ENCODE measurements at places on chromosomes 4 and X.

DNA sequence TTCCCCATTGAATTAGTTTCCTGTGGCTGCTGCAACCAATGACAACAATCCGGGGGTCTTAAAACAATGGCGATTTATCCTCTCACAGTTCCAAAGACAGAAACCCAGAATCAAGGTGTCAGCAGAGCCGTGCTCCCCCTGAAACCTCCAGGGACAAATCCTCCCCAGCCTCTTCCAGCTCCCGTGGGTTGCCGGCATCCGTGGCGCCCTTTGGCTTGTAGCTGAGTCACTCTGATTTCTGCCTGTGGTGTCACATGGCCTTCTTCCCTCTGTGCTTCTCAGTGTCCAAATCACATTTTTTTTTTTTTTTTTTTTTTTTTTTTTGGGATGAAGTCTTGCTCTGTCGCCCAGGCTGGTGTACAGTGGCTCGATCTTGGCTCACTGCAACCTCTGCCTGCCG lies 64.5 kb upstream of the STX18 start:
- no peak for DNase-seq

- no peak for DNase-seq
Measured at GRCh38 chr4:139973616-139974015, 180.4 kb downstream of the MAML3 start.

- DNase-seq = peak; percentile 65
Measured at GRCh38 chr4:149291463-149291862, 524.2 kb downstream of the IQCM start.

DNA sequence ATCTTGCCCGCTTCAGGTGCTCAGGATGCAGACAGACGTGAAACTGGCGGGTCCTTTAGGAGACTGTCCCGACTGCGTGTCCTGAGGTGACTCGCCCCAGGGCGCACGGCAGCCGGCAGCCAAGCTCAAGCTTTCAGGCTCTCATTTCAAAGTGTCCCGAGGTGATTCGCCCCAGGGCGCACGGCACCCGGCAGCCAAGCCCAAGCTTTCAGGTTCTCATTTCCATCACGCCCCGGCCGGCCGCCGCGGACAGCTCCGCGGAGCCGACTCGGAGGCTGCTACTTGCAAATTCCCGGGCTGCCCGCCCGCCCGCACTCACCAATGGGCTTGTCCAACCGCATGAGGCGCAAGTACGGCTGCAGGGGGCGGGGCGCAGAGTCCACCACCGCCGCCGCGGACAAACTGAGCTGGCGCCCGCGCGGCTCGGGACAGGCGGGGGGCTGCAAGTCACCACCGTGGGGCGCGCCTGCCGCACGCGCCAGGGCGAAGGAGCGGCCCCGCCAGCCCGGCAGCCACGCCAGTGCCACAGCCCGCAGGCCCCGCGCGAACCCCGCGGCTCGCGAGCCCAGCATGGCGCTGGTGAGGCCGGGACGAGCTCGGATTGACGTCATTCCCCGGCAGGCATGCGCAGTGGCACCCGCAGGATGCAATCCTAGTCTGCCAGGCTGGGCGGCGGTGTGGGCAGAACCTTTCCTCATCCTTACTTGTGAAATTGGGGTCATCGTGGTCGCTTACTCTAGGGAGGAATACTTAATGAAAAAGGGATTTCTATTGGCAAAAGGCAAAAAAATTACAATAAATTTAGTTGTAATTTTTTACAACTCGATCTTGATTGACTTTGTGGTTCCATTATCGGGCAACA lies at the start of gene COQ2:
COQ2 (minus strand) TSS at position 606 of the 862 bp plus-strand sequence; CDS start at position 572, 34 bp downstream.
- DNase-seq = peak; percentile 97

DNA sequence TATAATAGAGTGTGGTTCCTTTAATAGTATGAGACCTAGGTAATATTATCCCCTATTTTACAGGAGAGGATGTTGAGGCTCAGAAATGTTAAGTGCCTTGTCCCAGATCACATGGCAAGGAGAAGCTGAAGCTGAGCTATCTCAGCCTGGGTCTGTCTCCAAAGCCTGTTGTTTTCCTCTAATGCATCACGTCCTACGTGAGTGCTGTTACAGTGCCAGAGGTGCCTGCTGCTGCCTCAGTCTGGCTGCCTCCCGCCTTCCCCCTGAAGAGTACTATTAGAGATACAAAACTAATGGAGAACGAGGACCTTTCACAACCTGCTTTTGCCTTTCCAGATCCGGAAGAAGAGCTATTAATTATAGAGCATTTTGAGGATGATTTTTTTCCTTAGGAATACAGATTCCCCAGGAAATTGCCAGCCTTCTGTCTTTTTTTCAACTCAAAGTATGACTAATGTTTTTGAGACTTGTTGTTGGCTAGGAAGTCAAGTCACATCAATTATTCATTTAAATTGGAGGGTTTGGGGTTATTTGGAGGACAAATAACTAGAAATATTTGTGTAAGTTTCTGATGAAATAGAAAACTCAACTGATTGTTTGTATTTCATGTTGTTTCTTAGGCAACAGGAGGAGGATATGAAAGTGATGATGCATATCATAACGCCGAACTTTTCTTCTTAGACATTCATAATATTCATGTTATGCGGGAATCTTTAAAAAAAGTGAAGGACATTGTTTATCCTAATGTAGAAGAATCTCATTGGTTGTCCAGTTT lies 43.9 kb upstream of the MTMR1 start:
- no peak for DNase-seq

- DNase-seq = peak; percentile 38
Measured at GRCh38 chr4:7822137-7822505, 117.5 kb downstream of the AFAP1 start.

DNA sequence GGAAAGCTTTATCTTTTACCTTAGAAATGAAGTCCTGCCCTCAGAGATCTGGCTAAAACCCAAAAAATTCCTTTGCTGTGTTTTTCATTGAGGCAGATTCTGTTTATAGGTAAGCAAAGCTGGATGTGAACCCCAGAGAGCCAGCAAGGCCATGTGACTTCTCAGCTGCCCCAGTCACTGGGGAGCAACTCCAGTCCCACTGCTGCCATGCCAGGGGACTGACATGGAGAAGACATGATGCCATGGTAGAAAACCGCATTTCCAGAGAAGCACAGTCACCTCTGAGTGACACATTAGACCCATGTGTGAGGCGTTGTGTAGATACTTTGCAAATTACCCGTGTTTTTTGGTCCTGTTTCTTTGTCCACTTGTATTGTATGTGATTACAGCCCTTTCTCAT lies 45.4 kb downstream of the PTTG2 start:
- no peak for DNase-seq

DNA sequence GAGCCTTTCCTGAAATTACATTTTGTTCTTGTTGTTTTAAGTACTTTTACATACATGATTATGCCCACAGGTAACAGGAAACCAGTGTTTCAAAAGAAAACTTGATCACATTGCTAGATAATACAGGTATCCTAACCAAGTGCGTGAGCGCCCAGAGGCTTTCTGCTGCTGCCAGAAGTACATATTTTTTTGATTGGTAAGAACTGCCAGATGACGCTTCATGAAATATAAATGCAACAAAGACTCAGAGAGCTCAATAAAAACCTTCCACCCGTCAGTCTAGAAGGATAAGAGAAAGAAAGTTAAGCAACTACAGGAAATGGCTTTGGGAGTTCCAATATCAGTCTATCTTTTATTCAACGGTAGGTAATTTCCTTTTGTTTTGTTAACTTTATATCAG lies at the start of gene EPGN:
EPGN (plus strand) TSS at position 256 of the 400 bp plus-strand sequence; CDS start at position 320, 64 bp downstream.
- no peak for DNase-seq

GRCh38 chr4:2354760-2355159 lies 63.7 kb downstream of the ZFYVE28 start:
- no peak for DNase-seq

GRCh38 chrX:17464194-17464593 lies 89.2 kb downstream of the NHS start:
- no peak for DNase-seq

DNA sequence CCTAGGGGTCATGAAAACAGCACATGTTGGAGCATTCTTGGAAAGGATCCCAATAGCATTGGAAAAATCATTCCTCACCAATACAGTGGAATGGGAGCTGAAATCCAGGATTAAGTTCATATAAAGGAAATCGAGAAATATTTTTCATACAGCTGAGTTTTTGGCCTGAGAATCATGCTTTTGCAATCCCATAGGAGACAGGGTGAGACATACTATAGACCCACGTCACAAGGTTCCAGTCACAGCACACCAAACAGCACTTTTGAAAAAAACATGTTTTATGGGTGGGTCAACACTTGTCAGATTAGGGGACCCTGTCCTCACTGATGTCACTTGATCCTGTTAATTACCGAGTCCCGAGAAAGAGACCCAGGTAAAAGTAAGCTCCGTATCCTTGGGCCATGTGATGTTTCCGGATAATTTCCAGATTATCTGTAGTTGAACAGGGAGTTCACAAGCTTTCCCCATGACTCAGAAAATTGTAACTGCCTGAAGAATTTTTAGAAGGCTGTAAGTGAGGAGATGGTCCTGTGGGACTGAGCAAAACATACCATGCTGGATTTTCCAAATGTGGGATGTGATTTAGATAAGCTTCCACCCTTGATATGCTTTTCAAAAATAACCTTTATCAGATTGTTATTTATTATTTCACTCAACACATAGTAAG lies 80.9 kb upstream of the TLR3 start:
- no peak for DNase-seq

- no peak for DNase-seq
Measured at GRCh38 chrX:32183066-32183465, 1028.3 kb downstream of the DMD start.

DNA sequence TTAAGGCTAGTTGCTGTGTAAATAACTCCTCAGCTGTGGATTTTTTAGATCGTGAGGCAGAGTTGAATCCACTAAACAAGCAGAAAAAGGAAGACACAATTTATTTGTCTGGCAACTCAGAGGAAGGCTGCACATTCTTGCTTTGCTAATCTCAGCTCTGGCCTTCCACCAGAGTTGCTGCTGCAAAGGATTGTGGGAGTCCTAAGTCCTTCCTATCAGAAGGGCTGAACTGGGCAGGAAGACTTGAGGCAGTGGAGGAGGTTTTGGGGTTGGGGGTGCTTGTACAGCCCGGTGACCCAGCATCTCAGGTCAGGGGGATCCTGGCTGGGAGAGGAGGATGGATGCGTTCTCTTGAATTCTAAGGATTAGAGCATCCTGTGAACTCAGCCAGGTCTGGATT lies 11.0 kb upstream of the VSIG1 start:
- no peak for DNase-seq

DNA sequence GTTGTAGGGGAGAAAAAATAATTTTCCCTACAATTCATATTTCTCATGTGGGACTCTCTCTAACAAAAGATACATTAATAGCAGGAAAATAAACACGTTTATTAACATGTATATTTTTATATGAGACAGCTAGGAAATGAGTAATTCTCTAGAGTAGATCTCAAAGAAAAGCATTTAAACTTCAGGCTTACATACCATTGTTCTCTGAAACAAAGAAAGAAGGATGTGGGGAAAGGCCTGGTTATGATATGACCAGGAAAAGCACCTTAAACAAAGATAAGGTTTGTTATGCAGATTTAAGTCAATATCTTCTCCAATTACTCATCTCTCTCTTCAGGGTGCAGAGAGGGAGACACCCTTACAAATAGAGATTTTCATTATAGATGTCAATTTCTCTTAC lies 131.3 kb downstream of the SLC7A11 start:
- no peak for DNase-seq

DNA sequence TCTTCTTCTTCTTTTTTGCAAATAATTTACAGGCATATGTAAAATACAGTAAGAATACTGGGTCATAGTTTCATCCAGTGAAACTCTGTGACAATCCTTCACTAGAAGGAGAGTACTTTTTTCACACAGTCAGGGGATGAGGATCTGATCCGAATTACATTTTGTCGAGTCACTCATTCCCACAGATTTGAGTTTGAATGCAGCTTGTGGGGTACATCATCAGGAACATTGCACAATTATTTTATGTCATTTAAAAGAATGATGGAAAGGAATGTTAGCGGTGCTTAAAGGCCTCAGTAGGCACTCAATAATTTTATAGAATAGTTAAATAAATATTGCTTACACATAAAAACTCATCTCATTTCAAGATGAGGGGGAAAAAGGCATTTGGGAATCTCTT lies 88.6 kb downstream of the CHRNA9 start:
- DNase-seq = no peak

DNA sequence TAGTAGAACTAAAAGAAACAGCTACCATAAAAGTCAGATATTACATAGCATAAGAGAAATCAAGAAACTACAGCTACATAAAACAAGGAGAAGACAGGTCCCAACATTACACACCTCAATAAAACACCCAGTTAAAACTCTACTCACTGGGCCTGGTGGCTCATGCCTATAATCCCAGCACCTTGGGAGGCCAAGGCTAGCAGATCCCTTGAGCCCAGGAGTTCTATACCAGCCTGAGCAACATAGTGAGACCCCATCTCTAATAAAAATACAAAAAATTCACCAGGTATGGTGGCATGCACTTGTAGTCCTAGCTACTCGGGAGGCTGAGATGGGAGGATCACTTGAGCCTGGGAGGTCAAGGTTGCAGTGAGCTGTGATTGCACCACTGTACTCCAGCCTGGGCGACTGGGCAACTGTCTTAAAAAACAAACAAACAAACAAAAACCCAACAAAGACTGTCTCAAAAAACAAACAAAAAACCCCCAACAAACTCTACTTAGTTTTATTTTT lies 15.2 kb upstream of the TXLNG start:
- no peak for DNase-seq

GRCh38 chr4:47075919-47076318 lies 44.6 kb downstream of the GABRB1 start:
- no peak for DNase-seq

GRCh38 chr4:21571100-21571499 lies 377.5 kb downstream of the KCNIP4 start:
- DNase-seq = no peak

DNA sequence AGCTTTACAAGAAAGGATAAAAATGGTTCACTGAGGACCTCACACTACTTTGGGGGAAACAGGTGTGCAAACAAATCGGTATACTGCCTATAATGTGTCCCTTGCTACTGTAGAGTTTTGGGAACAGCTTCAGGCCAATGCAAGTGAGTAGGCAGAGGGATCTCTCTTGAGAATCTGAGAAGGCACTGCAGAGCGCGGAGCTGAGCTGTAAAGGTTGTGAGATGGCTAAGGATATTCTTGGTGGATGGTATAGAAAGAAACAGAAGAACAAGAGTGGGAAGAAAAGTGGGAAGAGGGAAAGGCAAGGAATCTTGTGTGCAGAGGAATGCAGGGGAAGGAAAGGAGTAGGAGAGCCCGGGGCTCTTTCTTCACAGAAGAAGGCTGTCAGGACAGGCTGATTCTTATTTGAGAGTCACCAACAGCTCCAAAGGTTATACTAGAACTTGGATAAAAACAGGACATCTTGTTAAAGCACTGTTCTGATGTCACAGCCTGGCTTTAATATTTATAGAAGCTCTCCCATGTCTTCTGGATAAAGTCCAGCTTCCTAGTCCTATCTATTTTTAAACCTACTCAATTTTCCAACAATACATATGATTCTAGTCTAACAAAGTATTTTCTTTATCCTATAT lies 985.6 kb upstream of the HS3ST1 start:
- no peak for DNase-seq
